ENCODE measurements at places on chromosomes 12 and 14.

DNA sequence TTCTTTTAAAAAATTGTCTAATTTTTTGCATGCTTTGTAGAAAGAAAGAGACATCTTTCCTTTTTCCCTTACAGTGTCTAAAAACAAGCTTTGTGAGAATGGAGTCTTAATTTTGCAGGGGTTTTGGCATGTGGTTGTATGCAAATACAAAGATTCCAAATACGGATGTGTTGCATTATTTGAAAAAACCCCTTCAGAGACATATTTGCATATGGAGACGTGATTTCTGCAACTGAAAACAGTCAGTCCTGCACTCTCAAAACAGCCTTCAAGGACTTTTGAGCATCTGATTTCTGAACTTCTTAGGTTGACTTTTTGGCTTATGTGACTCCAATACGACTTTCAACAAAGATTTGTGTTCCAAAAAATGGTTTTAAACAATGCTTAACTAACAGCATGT, 7.8 kb downstream of the IRAK3 start:
- DNase-seq, result no peak

- no peak for DNase-seq
These were observed 200.6 kb downstream of the ANO4 start for GRCh38 chr12:100995201-100995600.

DNA sequence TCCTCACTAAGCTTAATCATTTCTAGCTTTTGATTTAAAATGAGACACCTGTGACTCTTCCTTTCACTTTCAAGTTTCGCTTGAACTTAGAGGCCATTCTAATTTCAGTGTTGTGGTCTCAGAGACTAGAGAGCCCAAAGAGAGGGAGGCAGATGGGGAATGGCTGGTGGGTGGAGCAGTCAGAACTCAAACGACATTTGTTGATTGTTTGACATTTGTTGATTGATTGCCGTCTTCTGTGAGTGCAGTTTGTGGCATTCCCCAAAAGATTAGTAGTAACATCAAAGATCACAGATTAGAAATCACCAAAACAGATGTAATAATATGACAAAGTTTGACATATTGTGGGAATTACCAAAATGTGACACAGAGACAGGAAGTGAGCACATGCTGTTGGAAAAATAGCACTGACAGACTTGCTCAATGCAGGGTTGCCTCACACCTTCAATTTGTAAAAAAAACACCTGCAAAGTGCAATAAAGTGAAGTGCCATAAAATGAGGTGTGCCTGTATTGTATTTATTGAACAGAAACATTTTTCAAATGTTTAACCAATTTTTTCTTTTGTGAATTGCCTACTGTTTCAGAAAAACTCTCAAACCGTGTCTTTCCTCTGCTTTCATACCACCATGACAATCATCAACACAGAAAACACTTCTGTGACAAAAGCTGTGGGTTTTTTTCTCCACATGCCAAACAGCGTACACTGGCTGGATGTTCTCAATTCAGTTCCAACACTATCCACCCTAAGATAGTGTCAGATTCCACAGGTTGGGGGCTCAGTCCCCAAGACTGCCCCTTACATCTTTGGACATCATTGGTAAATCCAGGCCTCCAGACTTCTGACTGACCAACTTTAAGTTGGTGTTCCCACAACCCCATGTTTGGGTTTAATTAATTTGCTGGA, 376.3 kb upstream of the RGS6 start:
- DNase-seq, result peak; percentile 66

GRCh38 chr12:123474485-123475245, 16.7 kb downstream of the SNRNP35 start:
- peak; percentile 31 for DNase-seq

DNA sequence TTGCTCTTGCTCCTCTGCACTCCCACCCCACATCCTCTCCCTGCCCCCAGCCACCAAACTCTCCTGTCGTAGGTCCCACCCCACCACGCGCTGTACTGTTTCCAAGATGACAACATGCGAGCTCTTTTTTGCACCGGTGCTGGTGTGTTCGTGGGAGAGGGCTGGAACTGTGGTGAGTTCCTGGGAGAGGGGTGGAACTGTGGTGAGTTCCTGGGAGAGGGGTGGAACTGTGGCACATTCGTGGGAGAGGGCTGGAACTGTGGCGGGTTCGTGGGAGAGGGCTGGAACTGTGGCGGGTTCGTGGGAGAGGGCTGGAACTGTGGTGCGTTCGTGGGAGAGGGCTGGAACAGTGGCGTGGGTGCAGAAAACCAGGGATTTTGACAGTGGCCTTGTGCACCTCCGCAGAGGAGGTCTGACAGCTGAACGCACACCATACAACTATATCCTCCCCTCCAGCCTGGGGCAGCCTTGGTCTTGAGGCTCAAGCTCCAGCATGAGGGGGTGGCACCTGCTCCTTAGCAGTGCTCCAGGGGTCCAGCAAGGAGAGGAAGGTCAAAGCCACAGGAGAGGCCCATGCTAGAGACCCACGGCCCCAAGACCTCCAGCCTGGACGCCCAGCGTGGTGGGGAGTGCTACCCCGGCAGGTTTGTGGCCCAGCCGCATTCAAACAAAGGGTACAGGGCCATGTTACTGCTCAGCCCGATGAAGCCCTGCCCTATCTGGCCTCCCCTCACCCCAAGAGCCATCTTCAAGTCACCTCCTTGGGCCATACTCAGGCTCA, 50.1 kb downstream of the ACTN1 start:
- DNase-seq, result no peak

DNA sequence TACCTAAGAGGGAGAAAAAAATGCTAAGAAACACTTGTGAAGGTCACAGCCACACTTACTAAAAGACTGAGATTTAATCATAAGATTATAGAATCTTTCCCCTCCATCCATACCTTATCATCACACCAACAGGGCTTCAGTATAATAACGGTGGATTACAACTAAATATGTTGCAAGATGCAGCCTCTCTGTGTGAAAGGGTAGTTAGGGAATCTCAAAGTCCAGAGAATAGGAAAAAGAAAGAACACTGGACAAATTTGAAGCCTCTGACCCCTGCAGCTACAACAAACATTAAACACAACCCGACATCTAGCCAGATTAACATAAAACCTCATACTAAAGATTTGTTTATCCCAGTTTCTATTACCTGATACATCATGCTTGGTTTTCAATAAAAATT, 181.0 kb downstream of the C12orf42 start:
- DNase-seq, result no peak

DNA sequence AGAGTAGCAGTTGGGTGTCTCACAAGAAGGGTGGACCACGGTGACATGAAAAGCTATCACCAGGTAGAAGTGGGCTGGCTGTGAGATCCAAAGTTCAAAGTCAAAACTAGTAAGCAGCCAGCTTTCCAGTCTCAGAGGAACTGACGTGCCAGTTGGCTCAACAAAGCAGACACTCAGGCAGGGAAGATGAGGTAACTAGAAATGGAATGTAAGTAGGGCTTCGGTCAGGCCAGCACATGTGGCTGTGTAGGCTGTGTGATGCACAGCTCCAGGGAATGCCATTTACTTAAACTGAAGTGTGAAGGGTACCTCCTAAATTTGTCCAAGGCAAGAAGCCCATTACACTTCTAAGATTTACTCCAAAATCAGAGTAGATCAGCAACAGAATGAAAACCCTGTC, 43.6 kb downstream of the PTPRR start:
- no peak for DNase-seq

DNA sequence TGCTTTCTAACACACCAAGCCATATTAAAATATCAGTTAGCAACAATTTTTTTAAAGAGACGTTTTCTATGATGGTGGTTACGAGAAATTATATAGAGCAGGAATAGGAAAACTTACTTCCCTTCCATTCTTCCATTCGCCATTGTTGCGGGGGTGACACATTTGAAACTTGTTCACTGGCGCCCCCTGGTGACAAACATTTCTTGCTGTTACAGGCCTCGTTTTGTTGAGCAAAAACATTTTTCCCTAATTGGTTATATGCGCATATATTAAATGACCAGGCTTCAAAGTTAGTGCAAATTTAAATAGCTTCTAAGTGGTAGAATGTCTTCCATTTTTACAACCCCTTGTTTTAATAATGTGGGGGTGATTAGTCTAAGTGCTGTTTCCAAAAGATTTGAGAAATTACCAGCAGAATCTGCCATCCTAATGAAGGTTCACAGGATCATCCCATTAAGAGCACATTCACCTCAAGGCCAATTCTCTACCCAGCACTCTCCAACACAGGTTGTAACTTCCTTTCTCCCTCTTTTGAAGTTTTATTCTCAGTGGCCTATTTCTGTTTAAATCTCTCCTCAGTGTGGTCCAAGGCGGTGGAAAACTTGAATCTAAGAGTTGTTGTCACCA, 1124.7 kb downstream of the FLRT2 start:
- DNase-seq, result no peak

GRCh38 chr14:91103116-91103515, 10.8 kb upstream of the DGLUCY start:
- DNase-seq, result no peak

DNA sequence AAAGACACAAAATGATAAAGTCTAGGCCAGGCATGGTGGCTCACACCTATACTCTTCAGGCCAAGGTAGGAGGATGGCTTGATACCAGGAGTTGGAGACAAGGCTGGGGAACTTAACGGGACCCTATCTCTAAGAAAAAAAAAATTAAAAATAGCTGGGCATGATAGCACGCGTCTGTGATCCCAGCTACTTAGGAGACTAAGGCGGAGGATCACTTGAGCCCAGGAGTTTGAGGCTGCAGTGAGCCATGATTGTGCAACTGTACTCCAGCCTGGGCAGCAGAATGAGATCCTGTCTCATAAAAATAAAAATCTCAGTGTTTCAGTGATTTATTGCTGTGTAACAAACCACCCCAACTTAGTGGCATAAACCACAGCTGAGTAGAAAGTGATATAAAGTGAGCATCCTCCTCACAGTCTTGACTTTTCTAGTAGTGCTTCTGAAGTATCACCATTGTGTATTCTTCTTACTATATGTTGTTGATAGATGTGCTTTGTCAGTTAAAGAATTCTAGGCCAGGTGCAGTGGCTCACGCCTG, 10.6 kb upstream of the ATF1 start:
- no peak for DNase-seq

DNA sequence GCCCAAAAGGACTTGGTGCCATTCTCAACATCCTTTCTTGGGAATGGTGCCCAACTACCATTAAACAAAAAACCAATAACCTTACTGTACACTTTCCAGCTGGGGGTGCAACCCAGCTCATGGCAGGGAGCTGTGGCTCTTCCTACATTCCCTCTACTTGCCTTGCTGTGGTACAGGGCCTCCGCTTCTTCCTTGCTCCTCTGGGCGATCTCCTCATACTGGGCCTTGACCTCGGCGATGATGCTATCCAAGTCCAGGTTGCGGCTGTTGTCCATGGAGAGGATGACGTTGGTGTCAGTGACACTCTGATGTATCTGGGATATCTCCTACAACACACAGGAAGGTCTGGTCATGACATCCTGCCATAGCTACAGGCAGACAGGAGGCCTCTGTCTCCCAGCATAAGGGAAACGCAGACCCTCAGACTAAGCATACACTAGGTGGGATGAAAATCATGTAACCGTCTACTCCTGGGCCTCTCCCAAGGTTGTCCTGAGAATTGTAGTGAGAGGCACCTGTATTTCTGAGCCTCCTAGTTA, 3.9 kb downstream of the KRT2 start:
- no peak for DNase-seq
